Vein endothelial cell (primary cell): ENCODE measurements at places on chromosomes 1 and 21. TPM values are rescaled to one million over a fixed set of nuclear protein-coding genes. Genes with fewer than 3 reads are reported as not detected.

MROH7 gene
- total RNA-seq, result under 0.01 and 0.10 TPM in 2 replicates

PTPRC gene
- total RNA-seq, result 0.33 TPM in 1 of 2 replicates, not detected in the other

MAP7D1 gene
- 188 and 205 TPM in 2 replicates for total RNA-seq

C1orf216 gene
- 15.4 and 18.7 TPM in 2 replicates for total RNA-seq

DUSP10 gene
- total RNA-seq, result 2.3 and 6.7 TPM in 2 replicates
